ENCODE measurements at places on chromosomes 7 and 10. TPM values are rescaled to one million over a fixed set of nuclear protein-coding genes. Genes with fewer than 3 reads are reported as not detected.

DNA sequence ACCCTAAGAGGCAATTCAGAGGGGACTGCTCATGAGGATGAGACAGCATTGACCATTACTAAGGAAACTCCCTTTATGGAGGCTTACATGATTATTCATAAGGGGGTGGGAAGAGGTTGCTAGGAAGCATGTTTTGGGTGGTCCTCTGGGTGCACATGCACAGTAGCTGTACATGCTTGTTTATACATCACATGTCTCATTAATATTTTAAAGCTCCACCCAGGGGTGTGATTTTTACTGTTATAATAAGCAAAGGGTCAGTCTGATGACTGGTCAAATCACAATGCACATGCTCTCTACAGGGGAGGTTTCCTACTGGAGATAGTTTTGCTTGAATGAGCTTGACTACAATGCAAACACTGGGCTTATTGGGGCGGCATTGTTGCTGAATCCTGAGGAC is 23.8 kb upstream of the PPP1R9A start:
- no peak for DNase-seq

GRCh38 chr10:21516242-21517131 is 9.0 kb downstream of the SKIDA1 start:
- no peak for DNase-seq

GRCh38 chr7:6636741-6637543 is at the start of gene ZNF316:
Gene ZNF316 (plus strand): TSS chr7:6637318. CDS start chr7:6642410, 5,092 bp downstream.
- peak; percentile 84 for DNase-seq

DNA sequence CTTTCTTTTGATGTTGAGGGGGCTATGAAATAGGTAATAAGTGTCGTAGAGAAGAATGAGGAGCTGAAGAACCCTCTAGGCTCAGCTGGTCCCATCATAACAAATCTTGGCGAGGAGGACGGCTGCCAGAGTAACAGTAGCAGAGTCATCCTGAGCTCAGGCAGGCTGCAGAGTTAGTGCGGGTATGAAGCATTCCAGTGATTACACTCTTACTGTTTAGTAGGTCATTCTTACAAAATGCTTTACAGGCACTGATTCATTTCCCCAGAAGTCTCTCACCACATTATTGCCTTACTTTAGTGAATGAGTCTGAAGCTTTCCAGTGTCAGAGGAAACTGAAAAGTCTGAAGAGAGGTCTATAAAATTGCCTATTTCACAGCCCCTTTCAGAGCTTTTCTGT is 43.9 kb upstream of the GPR158 start:
- no peak for DNase-seq

DNA sequence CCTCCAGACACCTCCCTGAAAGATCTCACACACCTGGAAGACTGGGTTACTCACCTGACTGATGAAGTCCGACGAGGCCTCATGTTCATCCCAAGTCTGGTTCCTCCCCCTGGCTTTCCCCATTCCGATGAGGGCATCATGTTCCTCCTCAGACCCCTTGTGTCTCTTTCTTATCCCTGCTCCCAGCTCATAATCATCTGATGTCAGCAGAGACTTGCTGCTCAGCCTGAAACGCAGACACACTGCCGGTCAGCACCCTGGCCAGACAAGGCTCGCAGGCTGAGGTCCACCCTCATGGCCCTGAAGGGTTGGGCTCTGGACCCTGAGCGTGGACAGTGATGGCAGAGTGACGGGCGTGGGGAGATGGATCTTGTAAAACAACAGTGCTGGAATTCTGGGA is 64.3 kb downstream of the TNRC18 start:
- no peak for DNase-seq

- no peak for DNase-seq
Measured at GRCh38 chr7:1623810-1624209, 46.3 kb upstream of the ELFN1 start.

GRCh38 chr10:50596456-50596855 is 27.3 kb downstream of the SGMS1 start:
- DNase-seq = no peak

DNA sequence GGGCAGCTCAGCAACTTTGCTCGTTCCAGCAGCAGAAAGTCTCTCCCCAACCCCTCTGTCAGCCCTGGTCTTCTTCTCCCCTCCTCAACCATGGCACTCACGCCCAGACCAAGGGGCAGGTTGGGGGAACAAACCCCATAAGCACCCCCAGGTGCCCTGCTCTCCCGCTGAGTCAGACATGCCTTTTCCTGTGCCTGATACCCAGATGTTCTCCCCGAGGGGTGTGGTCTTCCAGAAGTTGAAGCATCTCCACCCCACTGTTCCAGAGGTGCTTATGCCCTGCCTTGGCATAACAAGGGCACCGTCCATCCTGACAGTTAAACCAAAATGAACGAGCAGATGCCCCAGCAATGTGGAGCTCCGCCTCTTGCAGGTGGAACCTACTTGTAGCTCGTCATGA is 67.1 kb downstream of the C10orf143 start:
- DNase-seq = no peak

GRCh38 chr7:102464577-102465280 is at the start of the genes ALKBH4 and LRWD1:
Gene ALKBH4 (minus strand): TSS chr7:102464863. CDS start chr7:102464836, 27 bp downstream.
Gene LRWD1 (plus strand): TSS chr7:102464984. CDS start chr7:102465081, 97 bp downstream.
- DNase-seq = peak; percentile 98

GNGT1 gene
- not detected for total RNA-seq

PDE1C gene
- total RNA-seq = 220 TPM

SCIN gene
- total RNA-seq = not detected

OR2A12 gene
- total RNA-seq = not detected

OR13A1 gene
- total RNA-seq = not detected

CPA1 gene
- not detected for total RNA-seq

TEX36 gene
- total RNA-seq = not detected

ENKUR gene
- not detected for total RNA-seq

JAKMIP3 gene
- 1.5 TPM for total RNA-seq

RBP3 gene
- not detected for total RNA-seq

Data from cardiac septum (tissue), 1 donor.